ENCODE measurements at places on chromosomes 1 and 21. TPM values are rescaled to one million over a fixed set of nuclear protein-coding genes. Genes with fewer than 3 reads are reported as not detected.

SAMSN1 gene
- total RNA-seq = 4.8 TPM

FGGY gene
- total RNA-seq = 14.0 TPM

OR6Y1 gene
- not detected for total RNA-seq

- no peak for DNase-seq
These were observed 18.7 kb downstream of the LPGAT1 start for GRCh38 chr1:211811848-211812247.

GRCh38 chr21:41213021-41213420 is 45.1 kb downstream of the BACE2 start:
- DNase-seq = no peak

GRCh38 chr1:48506870-48507269 is 34.9 kb upstream of the SPATA6 start:
- no peak for DNase-seq

All from left cardiac atrium (tissue), 4 donors.